ENCODE measurements at places on chromosomes 2 and 18.

- no peaks in the 10 kb centered on the region for H3K36me3 ChIP-seq
- DNase-seq, result no peak
- no peak overlapping the region for H3K27ac ChIP-seq
- H3K4me1 ChIP-seq, result no peaks in the 10 kb centered on the region
Observed at GRCh38 chr2:237208373-237209260, 122.9 kb downstream of the COPS8 start.

- H3K4me1 ChIP-seq, result no peaks in the 10 kb centered on the region
- no peak for DNase-seq
- H3K27me3 ChIP-seq, result no peaks in the 10 kb centered on the region
- H3K36me3 ChIP-seq, result no peaks in the 10 kb centered on the region
- H3K27ac ChIP-seq, result no peak overlapping the region
Observed at GRCh38 chr18:49768051-49768391, 45.3 kb downstream of the ACAA2 start.

DNA sequence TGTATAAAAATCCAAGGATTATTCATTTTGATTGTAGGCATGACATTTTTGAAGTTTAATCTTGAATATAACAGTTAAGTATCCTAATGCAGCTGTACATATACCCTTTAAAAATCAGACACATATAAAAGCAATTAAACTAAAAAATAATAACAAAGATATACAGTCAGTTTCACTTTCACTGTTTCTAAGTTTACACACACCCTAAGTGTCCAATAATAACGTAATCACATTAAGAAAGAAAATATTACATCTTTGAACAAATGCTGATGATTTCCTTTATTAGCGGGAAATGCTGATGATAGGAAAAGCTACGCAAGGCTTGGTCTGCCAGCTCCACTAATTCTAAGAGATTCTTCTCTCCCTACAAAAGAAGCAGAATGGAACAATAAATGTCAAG is 38.8 kb downstream of the RTTN start:
- no peak for DNase-seq
- H3K36me3 ChIP-seq, result peaks cover 4% of the 10 kb centered on the region
- no peaks in the 10 kb centered on the region for H3K27me3 ChIP-seq
- no peak overlapping the region for H3K27ac ChIP-seq
- H3K4me3 ChIP-seq, result no peak overlapping the region

GRCh38 chr2:128710242-128710641 is 391.6 kb upstream of the HS6ST1 start:
- H3K27me3 ChIP-seq, result no peaks in the 10 kb centered on the region
- H3K27ac ChIP-seq, result no peak overlapping the region
- no peaks in the 10 kb centered on the region for H3K36me3 ChIP-seq
- H3K4me3 ChIP-seq, result no peak overlapping the region
- no peak for DNase-seq

GRCh38 chr2:168970711-168971233 is 60.4 kb downstream of the ABCB11 start:
- H3K27me3 ChIP-seq, result no peaks in the 10 kb centered on the region
- H3K27ac ChIP-seq, result no peak overlapping the region
- DNase-seq, result no peak
- no peaks in the 10 kb centered on the region for H3K36me3 ChIP-seq
- no peaks in the 10 kb centered on the region for H3K4me1 ChIP-seq

GRCh38 chr2:213148572-213149261 is 2.7 kb downstream of the IKZF2 start:
- peak overlapping the region; percentile 91 for H3K27ac ChIP-seq
- peaks cover 15% of the 10 kb centered on the region for H3K4me1 ChIP-seq
- H3K36me3 ChIP-seq, result no peaks in the 10 kb centered on the region

GRCh38 chr18:74625157-74625556 is 27.5 kb downstream of the ZNF407 start:
- DNase-seq, result no peak
- H3K4me1 ChIP-seq, result peaks cover 4% of the 10 kb centered on the region
- H3K27me3 ChIP-seq, result no peaks in the 10 kb centered on the region
- H3K4me3 ChIP-seq, result no peak overlapping the region
